ENCODE measurements at places on chromosomes 6 and 20. TPM values are rescaled to one million over a fixed set of nuclear protein-coding genes. Genes with fewer than 3 reads are reported as not detected.
A peak's percentile ranks its signal among the peaks of the same experiment; 100 is the strongest.

DNA sequence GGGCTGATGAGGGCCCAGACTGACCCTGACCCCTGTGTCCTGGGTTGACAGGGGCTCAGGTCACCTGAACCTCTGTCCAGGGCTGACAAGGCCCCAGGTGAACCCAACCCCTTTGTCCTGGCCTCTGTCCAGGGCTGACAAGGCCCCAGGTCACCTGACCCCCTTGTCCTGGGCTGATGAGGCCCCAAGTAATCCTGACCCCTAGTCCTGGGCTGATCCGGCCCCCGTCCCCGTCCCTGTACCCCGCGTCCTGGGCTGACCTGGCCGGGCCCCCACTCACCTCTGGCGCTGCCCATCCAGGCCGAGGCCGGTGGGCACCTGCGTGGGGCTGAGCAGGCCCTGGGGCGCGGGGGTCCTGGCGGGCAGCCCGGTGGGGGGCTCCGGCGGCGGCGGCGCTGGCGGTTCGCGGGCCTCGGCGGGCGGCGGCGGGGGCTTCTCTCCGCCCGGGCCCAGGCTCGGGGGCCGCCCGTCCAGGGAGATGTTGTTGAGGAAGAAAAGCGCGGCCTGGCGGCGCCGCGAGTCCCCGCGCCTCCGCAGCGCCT lies 379 bp downstream of the CABLES2 start:
- no peak for DNase-seq

DNA sequence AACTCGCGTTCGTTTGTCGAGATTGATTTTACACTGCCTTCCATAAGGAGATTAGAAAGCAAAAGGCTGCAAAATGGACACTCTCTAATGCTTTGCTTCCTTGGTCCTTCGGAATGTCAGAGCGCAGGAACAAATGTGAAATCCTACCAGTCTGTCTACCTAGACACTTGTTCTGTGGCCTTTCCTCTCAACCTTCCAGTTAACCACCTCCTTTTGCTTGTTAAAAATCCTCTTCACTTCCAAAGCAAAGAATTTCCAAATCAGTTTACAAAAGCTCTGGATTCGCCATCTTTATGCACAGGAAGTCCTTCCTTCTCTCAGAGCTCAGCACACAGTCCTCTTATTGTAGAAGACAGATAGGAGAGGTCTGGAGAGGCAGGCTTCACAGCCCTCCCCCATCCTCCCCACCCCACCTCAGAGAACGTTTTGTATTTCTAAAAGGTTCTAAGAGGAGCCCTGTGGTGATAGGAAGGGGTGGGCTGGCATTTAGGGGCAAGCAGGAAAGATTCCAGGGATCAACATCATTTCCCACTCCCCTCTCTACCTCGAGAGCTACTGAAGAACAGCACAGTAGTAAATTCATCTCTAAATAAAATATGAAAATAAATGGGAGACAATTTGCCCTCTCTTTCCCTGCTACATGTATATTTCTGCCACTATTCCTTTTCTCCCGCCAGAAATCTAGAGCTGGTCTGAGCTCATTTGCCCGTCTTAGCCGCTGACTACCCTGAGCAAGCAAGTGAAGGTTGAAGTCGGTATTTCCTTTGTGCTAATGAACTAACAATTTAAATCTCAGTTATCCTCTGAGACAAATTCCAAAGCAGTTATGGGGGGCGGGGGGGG lies 18.9 kb downstream of the TFAP2A start:
- DNase-seq, result no peak

DNA sequence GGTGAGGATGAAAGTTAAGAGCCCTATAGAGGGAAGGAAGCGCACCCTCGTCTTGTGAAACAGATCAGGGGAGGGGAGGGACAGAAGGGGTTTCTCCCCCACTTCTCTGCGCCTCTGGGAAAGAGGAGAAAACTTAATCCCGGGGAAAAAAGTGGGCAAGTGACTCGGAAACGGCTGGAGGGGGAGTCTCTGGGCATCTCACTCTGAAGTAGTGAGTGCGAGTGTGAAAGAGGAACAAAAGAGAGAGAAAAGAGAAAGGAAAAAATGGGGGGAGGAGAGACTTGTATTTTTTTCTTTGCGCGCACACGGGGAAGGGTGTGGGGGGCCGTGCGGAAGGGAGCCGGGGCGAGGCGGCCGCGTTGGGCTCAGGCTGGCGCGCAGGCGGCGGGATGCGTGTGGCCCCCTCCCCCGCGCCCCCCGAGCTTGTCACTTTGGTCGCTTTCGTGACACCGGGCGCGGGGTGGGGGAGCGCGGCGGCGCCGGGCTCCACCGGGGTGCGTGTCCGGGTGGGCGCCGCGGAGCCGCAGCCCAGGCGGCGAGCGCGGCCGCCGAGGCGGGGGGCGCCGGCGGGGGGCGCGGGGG lies 454 bp downstream of the L3MBTL3 start:
- no peak for DNase-seq

- DNase-seq, result no peak
These were observed 127.9 kb downstream of the GRM4 start for GRCh38 chr6:34018026-34018425.

- DNase-seq, result peak; percentile 62
These were observed 22.6 kb upstream of the RUNX2 start for GRCh38 chr6:45305546-45305945.

GRCh38 chr6:3471711-3472110 lies 14.9 kb upstream of the SLC22A23 start:
- DNase-seq, result peak; percentile 28

GRCh38 chr6:81075974-81076373 lies 676.5 kb downstream of the TENT5A start:
- peak; percentile 12 for DNase-seq

GRCh38 chr6:117441824-117442264 lies 16.1 kb upstream of the ROS1 start:
- peak; percentile 68 for DNase-seq

DNA sequence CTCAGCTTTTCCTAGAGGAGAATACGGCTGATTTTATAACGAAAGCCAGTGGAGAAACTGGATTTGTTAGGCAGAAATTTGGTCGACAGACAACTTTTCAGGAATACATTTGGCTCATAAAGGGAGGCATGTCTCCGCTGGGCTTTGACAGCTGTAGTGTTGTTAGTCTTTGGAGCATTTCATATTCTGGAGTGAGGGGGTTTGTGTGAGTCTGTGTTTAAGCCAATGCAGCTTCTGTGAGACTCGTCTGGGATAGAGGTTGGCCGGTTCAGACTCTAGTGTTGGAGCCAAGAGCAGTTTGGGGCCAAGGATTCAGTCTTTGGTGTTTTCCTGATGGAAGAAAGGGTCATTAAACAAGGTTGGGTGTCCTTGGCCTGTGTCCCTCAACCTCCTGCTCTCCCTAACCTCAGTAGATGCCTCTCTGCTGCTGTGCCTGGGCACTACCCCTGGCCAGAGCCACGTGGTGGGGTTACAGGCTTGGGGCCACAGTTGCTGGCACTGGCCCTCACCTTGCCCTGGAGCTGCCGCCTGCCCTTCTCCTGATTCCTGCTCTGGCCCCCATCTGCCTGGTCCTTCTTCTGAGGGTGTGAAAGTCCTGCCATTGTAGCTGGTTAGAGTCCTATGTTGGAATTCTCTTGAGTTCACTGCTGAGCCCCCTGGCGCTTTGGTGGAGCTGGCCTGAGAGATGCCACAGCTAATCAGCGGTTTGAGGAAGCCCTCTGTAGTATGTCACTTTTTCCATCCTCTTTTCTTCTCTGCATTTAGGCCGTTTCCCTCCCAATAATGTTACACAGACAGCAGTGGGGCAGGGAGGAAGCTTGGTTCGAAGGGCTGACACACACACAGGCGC lies 6.9 kb downstream of the PTK7 start:
- no peak for DNase-seq

- no peak for DNase-seq
These were observed 148.6 kb upstream of the ZFP64 start for GRCh38 chr20:52340036-52340634.

- DNase-seq, result no peak
These were observed 309.2 kb downstream of the NRN1 start for GRCh38 chr6:5697508-5697907.

DNA sequence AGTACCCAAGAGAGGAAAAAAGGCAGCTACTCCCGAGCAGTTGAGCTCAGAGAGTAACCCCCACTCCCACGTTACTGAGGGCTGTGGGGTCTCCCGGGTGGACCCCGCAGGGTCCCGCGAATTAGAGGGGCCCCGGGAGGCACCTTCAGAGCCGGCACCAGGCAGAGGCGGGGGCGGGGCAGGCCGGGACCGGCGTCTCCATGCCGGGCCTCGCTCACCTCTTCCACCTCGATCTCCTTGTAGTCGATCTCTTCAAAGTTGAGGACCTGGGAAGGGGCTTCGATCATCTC lies 381 bp downstream of the MAP3K7 start:
- no peak for DNase-seq

- DNase-seq, result no peak
These were observed 77.8 kb downstream of the TFAP2C start for GRCh38 chr20:56706867-56707360.

DNA sequence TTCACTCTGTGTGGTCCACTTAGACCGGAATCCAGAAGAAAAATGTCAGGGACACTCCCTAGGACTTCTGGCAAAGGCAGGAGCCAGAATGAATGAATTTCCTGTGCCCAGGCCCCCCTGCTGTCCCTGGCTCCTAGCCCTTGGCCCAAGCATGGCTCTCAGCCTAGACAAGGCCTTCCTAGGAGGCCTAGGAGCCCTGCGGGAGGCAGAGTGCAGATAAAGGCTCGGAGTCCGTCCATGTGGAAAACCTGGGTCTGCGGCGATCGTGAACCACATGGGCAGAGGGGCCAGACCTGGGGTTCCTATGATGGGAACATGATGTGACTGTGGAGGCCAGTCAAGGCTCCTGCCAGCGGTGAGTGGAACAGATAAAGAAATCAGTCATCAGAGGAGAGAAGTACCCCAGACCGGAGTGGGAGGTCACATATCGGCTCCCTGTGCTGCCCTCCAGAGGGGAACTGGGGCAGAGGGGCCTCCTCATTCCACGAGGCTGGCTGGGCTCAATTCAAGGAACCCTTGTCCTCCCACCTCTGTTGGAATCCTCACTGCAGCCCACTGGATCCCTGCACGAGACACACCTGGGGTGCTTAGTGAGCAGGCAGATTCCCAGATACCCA lies 5.9 kb upstream of the VSTM2L start:
- no peak for DNase-seq

Gene HLA-DMB
- 0.19 TPM for polyA plus RNA-seq

Gene CST7
- not detected for polyA plus RNA-seq

Gene OLIG3
- polyA plus RNA-seq, result not detected

Gene HLA-DPA1
- polyA plus RNA-seq, result not detected

Gene NRSN1
- not detected for polyA plus RNA-seq

Gene TFAP2B
- not detected for polyA plus RNA-seq

Gene SFTA2
- polyA plus RNA-seq, result not detected

Gene BMP7
- polyA plus RNA-seq, result not detected

Gene NT5E
- 178 TPM for polyA plus RNA-seq

Gene HLA-DQA2
- polyA plus RNA-seq, result not detected

Gene LY6G6D
- polyA plus RNA-seq, result not detected
